ENCODE measurements at places on chromosomes 6 and 20.

- no peak overlapping the region for H3K27ac ChIP-seq
- H3K4me1 ChIP-seq, result no peaks in the 10 kb centered on the region
- no peaks in the 10 kb centered on the region for H3K36me3 ChIP-seq
- DNase-seq, result no peak
- H3K4me3 ChIP-seq, result no peak overlapping the region
- H3K27me3 ChIP-seq, result no peaks in the 10 kb centered on the region
Measured at GRCh38 chr6:148521158-148521557, 178.5 kb downstream of the SASH1 start.

DNA sequence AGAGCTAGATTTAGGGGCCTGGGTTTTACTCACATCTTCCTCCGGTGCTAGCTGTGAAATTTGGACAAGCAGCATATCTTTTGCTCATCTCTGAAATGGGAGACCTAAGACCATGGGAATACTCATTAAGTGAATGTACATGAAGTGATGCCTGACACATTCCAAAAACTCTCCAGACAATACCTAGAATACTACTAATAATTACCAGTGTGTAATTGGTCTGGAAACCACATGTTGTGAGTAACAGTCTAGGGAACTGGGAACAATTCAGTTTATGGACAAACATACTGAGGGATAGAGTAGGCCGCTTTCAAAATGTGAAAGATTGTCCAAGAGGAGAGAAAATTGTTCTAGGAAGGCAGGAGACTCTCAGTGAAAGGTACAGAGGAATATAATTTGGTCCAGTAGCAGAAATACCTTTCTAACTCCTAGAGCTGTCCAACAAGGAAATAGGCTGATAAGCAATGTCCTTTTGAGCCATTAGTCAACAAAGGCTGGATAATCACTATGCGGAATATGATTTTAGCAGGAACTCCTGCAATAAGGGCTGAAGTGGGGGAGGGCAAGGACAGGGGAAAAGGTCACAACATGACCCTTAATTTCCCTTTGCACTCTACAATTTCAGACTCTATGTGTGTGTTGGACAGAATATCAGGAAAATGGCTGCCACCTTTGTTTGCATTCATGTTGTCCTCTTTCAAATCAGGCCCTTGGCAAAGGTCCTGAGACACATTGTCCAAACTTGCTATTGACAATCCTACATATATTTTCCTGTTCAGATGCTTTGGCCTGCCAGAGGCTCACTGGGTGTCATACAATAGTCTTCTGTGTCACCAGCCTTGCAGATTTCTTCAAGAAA is 315.4 kb downstream of the PLCB1 start:
- no peak overlapping the region for H3K27ac ChIP-seq
- no peak for DNase-seq
- H3K27me3 ChIP-seq, result no peaks in the 10 kb centered on the region
- H3K4me1 ChIP-seq, result no peaks in the 10 kb centered on the region
- no peak overlapping the region for H3K4me3 ChIP-seq

DNA sequence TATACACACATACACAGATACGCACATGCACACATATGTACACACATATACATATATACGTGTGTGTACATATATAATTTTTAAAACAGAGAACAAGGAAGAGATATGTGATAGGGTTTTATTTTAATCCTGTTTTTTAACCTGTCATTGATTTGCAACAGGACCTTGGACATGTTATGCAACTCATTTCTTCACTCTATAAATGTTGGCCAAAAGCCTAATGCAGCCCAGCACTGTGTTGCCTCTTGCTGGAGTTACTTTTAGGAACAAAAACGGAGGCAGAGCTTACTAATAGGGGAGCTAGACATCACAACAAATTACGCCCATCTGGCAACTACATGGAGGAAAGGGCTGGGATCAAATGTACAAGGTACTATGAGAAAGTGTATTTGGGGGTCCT is 179.9 kb upstream of the TAB2 start:
- no peak overlapping the region for H3K27ac ChIP-seq
- H3K27me3 ChIP-seq, result no peaks in the 10 kb centered on the region
- H3K4me3 ChIP-seq, result no peak overlapping the region
- H3K36me3 ChIP-seq, result no peaks in the 10 kb centered on the region
- H3K4me1 ChIP-seq, result no peaks in the 10 kb centered on the region
- DNase-seq, result no peak

DNA sequence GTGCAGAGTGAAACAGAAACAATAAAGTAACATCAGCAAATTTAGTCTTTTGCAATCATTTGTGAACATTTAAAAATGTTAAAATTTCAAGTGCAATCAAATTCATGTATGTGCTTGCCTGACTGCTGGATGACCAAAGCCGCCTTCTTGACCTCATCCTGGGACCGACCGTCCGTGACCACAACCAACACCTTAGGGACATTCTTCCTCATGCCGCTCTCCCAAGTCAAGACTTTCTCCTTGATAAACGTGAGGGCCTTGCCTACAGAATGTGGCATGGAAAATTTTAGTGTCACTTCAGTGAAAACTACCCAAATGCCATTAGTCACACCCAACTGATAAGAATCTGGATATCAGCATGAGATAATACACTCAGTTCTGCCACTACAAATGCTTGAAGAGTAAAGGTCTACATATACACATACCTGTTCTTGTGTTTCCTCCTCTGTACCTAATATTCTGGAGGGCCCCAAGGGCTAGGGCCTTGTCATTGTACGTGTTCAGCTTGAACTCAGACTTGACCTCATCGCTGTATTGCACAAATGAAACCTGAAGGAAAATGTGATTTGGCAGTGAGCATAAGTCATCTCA is 86.8 kb downstream of the COL12A1 start:
- H3K36me3 ChIP-seq, result no peaks in the 10 kb centered on the region
- no peak overlapping the region for H3K4me3 ChIP-seq
- no peaks in the 10 kb centered on the region for H3K27me3 ChIP-seq
- peak; percentile 1 for DNase-seq
- H3K4me1 ChIP-seq, result peaks cover 15% of the 10 kb centered on the region

- no peak overlapping the region for H3K4me3 ChIP-seq
- peak; percentile 2 for DNase-seq
- no peak overlapping the region for H3K27ac ChIP-seq
- no peaks in the 10 kb centered on the region for H3K4me1 ChIP-seq
- no peaks in the 10 kb centered on the region for H3K27me3 ChIP-seq
Measured at GRCh38 chr6:63066055-63066704, 145.1 kb upstream of the FKBP1C start.

DNA sequence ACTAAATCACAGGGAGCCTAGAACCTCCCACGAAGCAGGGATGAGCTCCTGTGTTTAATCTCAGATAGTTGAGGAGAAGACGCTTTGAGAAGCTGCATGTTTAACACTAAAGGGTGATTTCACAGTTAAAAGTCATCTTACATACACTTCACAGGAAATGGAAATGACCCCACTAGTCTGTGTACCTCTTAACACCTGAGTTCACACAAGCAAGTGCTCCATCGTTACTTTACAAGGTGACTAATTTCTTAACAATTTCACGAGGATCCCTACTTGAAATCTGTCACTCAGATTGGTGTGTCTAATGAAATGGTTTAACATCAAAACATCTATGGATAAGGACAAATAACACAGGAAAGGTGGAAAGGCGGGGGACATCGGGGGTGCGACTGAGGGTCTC is 93.8 kb upstream of the RPS6KA2 start:
- DNase-seq, result no peak
- no peaks in the 10 kb centered on the region for H3K36me3 ChIP-seq
- H3K4me3 ChIP-seq, result no peak overlapping the region

DNA sequence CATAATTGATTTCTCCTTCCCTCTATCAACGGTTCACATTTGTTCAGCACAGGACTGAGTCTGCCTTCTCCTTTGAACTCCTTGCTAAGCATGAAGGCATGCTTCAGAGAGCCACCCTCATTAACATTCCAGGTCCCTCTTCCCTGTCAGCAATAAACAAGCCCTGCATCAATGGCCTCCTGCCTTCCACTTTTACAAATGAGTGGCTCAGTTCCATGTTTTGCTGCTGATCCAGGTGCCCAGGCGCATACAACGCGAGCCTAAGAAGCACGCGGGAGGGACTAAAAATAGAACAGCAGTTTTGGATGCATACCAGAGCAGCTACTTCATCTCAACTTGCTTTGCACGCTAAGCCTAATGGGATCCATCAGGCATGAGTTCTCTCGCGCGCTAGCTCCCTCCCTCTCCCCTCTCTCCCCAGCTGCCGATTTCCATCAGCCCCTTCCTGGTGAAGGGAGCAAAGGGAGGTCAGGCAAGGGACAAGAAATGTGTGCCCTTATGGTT is 53.4 kb downstream of the TRAF3IP2 start:
- no peaks in the 10 kb centered on the region for H3K36me3 ChIP-seq
- no peak for DNase-seq
- no peaks in the 10 kb centered on the region for H3K27me3 ChIP-seq
- peak overlapping the region; percentile 57 for H3K27ac ChIP-seq
- H3K4me3 ChIP-seq, result no peak overlapping the region

- peaks cover 12% of the 10 kb centered on the region for H3K36me3 ChIP-seq
- no peaks in the 10 kb centered on the region for H3K27me3 ChIP-seq
- H3K4me1 ChIP-seq, result no peaks in the 10 kb centered on the region
- no peak within 1 kb of the TSS for H3K4me3 ChIP-seq
- no peak for DNase-seq
Measured at GRCh38 chr20:56411759-56412472, at the start of gene CASS4. CASS4 (plus strand) TSS chr20:56412260; CDS start chr20:56412459, 199 bp downstream.

- no peaks in the 10 kb centered on the region for H3K36me3 ChIP-seq
- no peak overlapping the region for H3K27ac ChIP-seq
- H3K27me3 ChIP-seq, result peaks cover 13% of the 10 kb centered on the region
- H3K4me1 ChIP-seq, result no peaks in the 10 kb centered on the region
- no peak overlapping the region for H3K4me3 ChIP-seq
- no peak for DNase-seq
Measured at GRCh38 chr20:56285496-56285895, 37.0 kb downstream of the MC3R start.

DNA sequence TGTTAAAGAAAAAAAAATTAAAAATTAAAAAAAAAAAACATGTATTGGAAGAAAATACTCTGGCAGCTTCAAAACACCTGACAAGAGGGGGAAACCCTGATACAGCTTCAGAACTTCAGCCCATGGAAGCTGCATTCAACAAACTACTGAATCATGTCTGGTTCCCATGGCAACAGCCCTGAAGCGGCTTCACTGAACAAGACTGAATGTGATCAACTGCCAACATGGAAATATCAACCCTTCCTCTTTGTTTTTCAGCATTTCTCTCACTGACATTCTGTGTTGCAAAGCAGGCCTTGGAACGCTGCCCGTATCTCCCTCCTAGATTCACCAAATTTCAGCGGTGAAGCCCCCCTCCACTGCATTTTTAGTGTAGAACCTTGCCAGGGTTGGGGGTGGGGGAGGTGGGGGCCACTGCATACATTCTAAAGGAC is 91.3 kb upstream of the SHLD1 start:
- H3K4me1 ChIP-seq, result no peaks in the 10 kb centered on the region
- no peaks in the 10 kb centered on the region for H3K36me3 ChIP-seq
- no peaks in the 10 kb centered on the region for H3K27me3 ChIP-seq

DNA sequence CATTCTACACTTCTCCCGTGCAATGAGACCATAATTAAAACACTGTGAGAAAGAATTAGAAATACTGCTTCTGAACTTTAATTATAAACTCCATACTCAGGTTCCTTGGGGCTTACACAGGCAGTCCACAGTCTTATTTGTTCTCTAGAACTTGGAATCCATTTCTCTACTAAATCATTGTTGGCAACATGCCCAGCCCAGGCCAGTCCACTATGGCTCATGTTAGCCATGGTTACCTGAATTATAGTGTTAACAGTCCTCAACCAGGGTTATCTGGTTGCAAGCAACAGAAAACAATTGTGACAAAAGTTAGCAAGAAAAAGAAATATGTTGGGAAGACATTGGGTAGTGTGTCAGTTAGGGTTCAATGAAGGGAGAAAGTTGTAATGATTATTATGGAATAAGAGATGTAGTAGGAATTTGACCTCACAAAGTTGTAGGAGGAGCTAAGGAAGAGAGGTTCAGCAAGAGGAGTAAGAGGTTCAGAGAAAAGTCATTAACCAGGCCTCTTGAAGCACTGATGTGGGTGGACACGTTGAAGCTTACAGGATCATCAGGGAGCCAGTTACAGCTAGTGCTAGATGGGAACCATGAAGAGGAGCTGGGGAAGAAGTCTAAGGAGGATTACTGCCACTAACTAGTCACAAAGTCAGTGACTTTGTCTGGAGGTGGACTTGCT is 352.5 kb upstream of the PRND start:
- no peak overlapping the region for H3K27ac ChIP-seq
- no peak overlapping the region for H3K4me3 ChIP-seq
- DNase-seq, result no peak
- no peaks in the 10 kb centered on the region for H3K4me1 ChIP-seq

DNA sequence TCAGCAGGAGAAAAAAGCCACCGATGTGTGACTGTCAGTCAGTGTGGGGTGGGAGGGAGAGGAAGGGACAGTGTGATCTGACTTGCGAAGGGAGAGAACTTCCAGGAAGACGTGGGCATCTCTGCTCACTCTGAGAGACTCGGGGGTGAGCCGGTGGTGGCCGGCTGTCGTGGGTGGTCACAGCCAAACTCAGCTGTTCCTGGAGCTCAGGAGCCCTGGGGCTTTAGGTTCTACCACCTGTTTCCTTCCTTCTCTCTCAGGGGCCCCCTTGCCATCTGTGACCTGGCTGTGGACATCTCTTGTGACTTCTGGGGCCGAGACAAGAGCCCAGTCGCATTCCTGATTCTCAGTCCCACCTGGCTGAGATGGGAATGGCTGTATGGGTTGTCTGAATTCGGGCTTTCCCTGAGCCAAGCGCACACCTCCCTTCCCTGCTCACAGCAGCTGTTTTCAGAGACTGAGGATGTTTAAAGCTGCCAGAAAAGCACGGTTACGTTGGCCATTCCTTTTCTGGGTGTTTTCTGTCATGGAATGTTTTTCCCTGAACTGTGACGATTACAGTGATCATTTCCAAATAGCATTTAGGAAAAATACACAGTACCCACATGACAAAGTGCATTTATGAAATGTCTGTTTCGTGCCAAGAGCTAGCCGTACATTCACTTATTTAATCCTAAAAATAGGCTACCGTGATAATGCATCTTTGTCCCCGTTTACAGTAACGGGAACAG is 36.5 kb downstream of the SYNJ2 start:
- H3K36me3 ChIP-seq, result no peaks in the 10 kb centered on the region
- no peak overlapping the region for H3K4me3 ChIP-seq
- H3K4me1 ChIP-seq, result no peaks in the 10 kb centered on the region
- H3K27ac ChIP-seq, result no peak overlapping the region
- no peaks in the 10 kb centered on the region for H3K27me3 ChIP-seq

DNA sequence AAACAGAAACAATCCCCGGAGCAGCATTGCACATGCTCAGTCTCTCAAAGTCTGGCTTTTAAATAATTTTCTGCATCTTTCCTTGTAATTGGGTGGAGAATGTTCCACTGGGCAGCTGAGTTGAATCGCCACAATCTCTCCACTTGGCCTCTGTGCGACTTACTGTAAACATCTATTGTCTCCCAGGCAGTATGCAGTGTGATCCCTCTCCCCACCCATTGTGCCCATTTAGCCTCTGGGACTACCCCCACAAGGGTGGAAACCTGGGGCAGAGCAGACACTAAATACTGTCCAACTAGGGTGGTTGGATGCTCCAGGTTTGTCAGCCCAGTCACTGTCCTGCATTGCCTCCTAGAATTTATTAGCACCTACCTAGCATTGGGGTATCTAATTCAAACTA is 96.2 kb downstream of the JARID2 start:
- H3K27me3 ChIP-seq, result no peaks in the 10 kb centered on the region
- no peak for DNase-seq
- H3K4me3 ChIP-seq, result no peak overlapping the region
- no peak overlapping the region for H3K27ac ChIP-seq

- no peak overlapping the region for H3K27ac ChIP-seq
- no peaks in the 10 kb centered on the region for H3K36me3 ChIP-seq
- H3K27me3 ChIP-seq, result no peaks in the 10 kb centered on the region
- no peak overlapping the region for H3K4me3 ChIP-seq
- DNase-seq, result no peak
Measured at GRCh38 chr6:73664701-73665100, 10.9 kb upstream of the SLC17A5 start.
